ENCODE measurements at places on chromosomes 2 and 18.
A peak's percentile ranks its signal among the peaks of the same experiment; 100 is the strongest.

- DNase-seq: no peak
These were observed 12.7 kb upstream of the EFR3B start for GRCh38 chr2:25029183-25029554.

- DNase-seq: no peak
These were observed 205.7 kb downstream of the TCF4 start for GRCh38 chr18:55382277-55382805.

DNA sequence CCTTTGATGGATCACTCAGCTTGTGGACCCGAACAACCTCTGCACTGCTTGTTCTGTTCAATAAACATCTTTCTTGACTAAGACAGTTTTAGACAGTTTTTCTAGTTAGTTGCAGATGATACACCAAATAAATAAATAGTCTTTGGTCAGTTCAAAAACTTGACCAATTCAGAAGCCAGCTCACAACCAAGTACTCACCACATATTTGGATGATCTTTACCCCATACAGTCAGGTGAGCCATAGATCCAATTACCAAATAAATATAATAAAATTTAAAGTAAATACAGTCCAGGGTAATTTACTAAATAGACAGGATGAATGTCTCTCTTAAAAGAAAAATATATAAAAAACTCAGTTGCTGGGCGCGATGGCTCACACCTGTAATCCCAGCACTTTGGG lies 18.2 kb downstream of the SCN3A start:
- no peak for DNase-seq

GRCh38 chr2:7530001-7530400 lies 612.8 kb downstream of the RNF144A start:
- DNase-seq: no peak

- no peak for DNase-seq
These were observed 99.5 kb downstream of the TNS1 start for GRCh38 chr2:217903142-217903858.

GRCh38 chr2:190718652-190719526 lies 70.0 kb downstream of the NAB1 start:
- peak; percentile 73 for DNase-seq

DNA sequence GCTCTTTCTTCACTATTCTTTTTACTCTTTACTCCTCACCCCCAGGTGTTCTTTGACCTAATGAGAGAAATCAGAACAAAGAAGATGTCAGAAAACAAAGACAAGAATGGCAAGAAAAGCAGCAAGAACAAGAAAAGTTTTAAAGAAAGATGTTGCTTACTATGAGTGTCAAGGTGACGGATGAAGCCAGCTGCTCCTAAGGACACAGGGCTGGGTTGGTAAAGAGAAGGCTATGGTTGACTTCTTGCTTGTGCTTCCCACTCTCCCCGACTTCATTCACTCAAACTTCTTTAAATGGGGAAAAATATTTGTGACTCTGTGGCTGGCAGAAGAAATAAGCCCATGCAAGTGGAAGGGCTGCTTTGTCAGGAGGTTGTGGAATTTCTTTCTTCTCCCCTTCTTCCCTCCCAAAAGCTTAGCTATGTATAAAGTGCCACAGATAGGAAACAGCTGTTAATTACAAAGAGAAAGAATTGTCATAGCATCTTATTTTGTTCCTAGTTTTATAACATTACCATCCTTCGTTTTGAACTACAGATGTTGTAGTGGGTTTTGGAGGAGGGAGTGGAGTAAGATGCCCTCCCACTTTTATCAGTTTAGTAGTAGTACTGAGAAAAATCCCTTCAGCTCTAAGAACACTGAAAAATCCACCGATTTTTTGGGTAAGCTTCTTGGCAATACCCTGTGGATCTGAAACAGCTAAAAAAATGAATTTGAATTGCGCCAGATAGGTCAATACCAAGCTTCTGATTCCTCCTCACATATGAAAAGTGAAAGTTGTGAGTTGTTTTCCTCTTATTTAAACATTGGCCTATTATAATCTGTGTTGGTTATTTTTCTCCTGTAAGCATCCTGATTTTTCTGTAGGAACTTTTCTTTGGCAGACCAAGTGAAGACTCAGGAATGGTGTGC lies 40.7 kb downstream of the RALB start:
- no peak for DNase-seq

GRCh38 chr2:30686669-30687068 lies 120.6 kb downstream of the CAPN13 start:
- DNase-seq: peak; percentile 43

DNA sequence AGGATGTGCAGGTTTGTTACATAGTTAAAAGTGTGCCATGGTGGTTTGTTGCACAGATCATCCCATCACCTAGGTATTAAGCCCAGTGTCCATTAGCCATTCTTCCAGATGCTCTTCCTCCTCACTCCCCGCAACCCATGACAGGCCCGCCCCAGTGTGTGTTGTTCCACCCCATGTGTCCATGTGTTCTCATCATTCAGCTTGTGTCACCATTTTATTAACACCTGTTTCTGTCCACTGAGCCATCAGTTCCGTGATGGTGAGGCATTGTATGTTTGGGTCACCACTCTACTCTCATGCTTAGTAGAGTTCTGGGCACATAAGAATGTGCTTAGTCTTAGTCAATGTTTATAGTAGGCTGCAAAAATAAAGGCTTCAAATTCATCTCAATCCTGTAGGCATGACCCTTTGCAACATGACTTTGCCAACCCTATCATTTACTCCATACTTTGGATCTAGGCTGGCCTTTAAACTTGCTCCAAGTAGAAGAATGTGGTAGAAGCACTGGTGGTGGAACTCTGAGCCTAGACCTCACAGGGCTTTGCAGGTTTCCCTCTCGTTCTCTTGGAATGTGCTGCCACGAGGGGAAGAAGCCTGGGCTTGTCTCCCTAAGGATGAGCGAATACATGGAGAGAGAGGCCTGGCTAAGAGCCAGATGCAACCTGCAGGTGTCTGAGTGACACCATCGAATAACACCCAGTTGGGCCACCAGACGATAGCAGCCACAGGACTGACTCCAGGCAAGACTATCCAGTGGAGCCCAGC lies 161.5 kb downstream of the NAPG start:
- no peak for DNase-seq

DNA sequence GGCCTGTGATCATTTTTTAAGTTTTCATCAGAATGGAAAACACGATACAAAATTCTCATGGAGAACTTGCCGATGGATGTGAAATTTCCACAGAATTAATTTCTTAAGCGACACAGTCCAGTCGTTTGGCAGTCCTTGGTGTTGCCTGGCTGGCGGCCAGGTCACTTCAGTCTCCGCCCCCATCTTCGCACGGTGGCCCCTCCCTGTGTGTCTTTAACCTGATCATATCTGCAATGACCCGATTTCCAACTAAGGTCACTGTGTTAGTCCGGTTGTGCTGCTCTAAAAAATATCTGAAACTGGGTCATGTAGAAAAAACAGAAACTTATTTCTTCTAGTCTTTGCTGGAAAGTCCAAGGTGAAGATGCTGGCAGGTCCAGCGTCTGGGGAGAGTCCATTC lies 44.5 kb upstream of the COPS8 start:
- no peak for DNase-seq

GRCh38 chr2:108287169-108287568 lies 1.5 kb upstream of the SULT1C2 start:
- DNase-seq: no peak

All from activated CD4-positive, alpha-beta T cell treated with anti-CD3 and anti-CD28 coated beads, Interleukin-2, amount 10 ng/mL, durations not matched to agents 24 days and 14 days (primary cell).